ENCODE measurements at places on chromosomes 16 and 17.

GRCh38 chr16:28189245-28189644, 22.5 kb downstream of the XPO6 start:
- no peak for DNase-seq

GRCh38 chr17:54785643-54786268, 114.9 kb upstream of the TOM1L1 start:
- no peak for DNase-seq

DNA sequence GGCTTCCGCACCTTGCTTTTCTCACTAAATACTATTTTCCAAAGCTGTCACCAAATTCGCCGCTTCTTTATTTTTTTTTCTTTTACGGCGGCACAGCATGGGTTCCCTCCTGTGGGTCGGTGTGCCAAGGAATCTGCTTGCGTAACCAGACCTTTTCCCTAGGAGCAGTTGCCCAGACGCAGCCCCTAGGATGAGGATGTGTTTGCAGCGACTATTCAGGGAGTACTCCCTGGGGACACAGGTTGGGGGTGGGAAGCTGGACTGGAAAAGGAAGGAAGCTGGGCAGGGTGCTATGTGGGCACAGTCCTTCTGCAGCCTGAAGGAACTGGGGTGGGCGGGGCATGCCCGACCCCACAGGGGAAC, 49.0 kb upstream of the ZCCHC14 start:
- DNase-seq: no peak

- no peak for DNase-seq
Observed at GRCh38 chr17:78724999-78725398, 57.1 kb downstream of the CYTH1 start.

- no peak for DNase-seq
Observed at GRCh38 chr16:84124257-84125073, 7.7 kb upstream of the MBTPS1 start.

DNA sequence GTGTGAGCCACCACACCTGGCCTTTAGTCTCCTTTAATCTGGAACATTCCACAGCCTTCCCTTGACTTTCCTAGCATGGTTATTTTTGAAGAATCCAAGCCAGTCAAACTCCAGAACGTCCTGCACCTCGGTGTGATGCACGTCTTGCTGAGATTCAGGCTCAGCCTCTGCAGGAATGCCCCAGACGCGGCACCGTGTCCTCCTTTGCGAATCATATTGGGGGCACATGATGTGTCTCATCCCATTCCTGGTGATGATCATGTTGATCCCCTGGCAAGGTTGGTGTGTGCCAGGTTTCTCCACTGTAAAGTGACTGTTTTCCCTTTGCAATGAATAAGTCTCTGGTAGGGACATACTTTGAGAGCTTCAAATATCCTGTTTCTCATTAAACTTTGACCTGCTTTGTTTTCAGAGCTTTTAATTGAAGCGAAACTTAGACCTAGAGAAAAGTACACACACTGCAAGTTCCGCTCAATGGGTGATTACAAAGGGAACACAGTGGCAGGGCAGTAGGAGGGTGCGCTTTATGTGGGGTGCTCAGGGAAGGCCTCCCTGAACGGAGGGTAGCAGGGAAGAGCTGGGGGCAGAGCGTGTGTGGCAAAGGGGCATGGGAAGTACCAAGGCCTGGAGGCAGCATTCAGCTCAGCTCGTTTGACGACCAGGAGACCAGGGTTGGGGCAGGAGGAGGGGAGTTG, 9.6 kb upstream of the ATP2C2 start:
- no peak for DNase-seq

DNA sequence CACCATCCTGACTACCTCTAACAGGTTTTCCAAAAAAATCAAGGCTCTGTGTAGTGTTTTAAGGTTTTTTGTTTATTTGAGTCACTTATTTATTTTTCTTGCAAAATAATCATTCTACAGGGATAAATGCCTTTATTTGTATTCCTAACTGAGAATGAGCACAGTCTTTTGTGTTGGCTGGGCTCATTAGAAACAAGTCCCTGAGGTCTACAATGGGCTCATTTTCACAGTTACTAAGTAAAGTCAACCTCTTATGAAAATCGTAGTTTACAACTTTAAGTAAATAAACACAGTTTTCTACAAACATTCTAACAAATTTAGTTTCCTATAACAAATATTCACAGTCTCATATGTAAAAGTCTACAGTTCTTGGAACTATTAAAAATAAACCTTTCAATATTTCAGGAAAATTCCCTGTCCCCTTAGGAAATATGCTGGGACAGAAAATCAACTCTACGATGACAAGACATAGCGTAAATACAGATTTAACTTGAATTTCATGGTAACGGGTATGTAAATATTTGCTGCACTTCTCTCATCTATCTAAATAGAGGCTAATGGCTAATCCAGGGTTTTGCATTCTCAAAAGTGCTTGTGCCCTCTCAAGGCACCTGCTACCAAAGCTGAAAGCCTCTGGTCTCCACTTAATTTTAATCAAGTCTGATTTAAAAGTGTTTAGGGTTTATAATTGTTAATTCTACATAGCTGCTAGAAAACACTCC, 31.5 kb upstream of the CDH5 start:
- no peak for DNase-seq

DNA sequence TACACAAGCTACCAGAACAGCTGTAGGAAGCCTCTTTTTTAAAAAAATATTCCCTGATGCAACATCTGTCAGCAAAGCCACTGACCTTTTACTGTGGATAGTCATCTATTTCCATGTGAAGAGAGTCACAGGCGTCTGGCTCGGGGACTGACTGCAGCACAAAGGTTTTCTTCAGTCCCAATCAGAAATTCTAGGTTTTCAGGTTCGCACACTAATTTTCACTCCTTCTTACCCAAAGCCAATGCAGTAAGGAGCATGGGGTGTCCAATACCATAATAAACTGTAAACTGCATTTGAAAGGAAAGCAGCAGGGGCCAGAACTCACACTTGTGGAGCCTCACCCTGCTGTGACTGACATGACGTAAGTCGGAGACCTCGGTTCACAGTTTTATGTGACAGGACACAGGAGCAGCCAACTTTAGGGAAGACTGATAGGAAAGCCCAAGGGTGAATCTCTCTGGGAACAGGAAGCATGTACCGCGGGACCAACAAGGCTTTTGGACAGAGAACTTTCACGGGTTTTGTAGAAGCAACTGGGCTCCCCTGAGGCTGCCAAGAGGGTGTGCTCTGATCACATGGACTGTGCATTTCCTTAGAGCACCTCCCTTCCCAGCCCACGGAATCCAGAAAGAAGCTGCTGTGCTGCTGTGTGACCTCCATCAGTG, 9.1 kb upstream of the TMEM100 start:
- DNase-seq: no peak

DNA sequence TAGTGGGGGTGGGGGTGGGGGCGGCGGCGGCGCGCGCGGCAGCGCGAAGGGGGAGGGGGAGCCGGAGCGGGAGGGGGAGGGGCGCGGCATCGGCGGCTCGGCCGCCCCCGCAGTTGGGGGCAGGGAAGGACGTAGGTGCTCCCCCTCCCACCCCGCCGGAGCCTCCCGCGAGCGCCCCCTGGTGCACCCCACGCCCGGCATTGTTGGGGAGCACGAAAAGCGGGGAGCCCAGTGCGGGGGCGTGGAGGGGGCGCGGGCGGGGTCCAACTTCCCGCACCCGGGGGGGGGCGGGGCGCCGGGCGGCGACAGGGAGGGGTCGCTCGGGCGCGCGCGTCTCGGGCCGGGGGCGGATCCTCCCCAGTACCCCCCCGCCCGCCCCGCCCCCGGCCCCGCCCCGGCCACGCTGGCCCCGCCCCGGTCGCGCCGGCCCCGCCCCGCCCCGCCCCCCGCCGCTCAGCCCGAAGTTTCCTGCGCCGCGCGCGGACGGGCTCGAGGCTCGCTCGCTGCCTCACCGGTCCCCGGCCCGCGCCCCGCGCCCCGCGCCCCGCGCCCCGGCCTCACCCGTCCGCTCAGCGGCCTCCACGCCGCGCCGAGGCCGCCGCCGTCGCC, at the start of gene CACNA1H:
Gene CACNA1H, plus strand, starts transcription at position 456 of the 609 bp plus-strand sequence. CDS start 632 bp downstream, outside the sequence.
- DNase-seq: peak; percentile 58

DNA sequence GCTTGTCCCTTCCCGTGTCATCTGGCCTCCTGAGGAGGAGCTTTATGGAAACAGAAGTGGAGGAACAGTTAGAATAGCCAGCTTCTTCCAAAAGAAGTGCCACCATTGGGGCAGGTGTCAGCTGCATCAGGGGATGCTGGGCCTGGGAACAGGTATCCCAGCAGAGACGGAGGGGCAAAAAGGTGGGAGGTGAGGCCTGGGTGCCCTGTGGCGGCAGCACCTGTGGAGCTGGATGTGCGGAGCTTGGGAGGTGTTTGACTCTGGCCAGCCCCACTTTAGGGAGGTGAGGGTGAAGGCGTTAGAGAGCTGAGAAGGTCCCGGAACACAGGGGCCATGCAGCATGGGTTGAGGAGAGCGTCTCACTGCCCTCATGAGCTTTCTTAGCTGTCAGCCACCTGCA, 5.2 kb downstream of the SMCR8 start:
- no peak for DNase-seq

GRCh38 chr16:30757316-30757715, 4.5 kb downstream of the CFAP119 start:
- no peak for DNase-seq

DNA sequence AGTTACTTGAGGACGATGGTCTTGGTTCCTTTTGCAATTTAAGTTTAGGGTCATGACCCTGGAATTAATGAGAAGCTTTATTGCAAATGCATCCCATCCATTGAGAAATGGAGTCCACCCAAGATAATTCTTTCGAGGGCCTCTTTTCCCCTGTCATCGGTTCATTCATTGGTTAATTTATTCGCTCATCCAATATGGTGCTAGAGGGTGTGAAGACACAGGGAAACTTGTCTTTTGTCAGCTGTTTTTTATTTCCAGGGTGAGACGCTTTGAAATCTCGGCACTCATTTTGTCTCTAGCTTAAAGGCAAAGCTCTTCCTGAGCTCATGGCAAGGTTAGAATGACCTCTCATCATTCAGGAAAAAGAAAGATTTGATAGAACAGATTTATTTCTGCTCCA, 464.2 kb upstream of the EEF2KMT start:
- DNase-seq: no peak

GRCh38 chr17:14506364-14506763, 205.5 kb downstream of the HS3ST3B1 start:
- no peak for DNase-seq

DNA sequence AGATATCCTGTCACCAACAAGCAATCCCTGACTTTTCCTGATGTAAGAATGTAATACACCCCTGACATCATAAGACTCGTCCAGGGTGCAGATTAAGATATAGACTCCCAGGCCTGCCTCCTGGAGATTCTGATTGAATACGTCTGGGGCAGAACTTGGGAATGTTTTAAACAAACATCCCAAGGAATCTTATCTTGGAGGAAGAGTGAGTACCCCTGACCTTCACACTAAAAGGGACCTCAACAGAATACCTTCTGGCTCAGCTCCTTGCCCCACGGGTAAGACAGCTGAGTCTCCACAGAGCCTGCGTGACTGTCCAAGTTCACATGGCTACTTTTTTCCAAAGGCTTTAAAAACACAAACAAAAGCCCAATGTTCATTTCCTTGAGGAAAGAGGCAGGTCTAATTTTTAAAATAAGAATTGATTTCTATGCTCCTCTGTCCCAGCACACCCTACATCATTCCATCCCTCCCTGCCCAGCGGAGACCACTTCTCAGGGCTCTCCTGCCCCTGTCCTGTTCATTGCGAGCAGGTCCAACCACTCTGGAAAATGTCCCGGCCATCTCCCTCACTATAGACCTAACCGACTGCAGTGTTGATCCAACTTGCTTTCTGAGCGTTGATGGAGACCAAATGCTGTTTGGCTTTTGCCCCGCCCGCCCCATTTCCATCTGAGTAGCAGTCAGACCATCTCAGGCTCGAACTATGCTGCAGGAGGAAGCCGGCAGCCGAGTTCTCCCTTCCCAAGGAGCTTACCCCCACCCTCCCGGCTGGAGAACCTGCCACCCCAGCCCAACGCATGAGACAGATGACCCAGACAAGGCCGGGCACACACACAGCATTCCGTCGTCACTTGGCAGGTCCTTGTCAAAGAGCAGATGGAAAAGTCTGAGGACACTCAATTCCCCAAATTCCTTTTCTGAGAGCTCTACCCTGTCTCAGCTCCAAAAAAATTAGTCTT, 44.1 kb upstream of the MYH10 start:
- DNase-seq: no peak

- no peak for DNase-seq
Observed at GRCh38 chr16:8649829-8650554, 24.4 kb upstream of the ABAT start.

- DNase-seq: no peak
Observed at GRCh38 chr17:61088556-61088955, 311.1 kb upstream of the TBX2 start.

GRCh38 chr16:6027733-6028132, 930.1 kb upstream of the EEF2KMT start:
- no peak for DNase-seq

DNA sequence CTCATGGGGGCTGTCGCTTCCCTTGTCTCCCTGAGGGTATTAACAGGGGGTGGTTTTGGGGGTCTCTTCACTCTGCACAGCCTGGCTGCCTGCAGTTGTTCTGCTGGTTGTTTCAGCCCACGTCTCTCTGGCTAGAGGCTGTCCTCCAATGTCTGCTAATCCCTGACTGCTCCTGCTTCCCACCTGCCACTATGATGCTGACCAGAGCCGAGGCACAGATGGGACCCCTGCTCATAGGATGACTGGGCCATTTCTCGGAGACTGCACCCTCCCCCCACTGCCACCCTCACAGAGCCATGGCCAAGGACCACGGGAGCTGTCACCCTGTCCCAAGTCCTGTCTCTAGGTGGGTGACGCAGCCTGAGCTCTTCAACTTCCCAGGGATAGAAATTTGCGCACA, 1.6 kb upstream of the ACSF3 start:
- DNase-seq: no peak

- DNase-seq: peak; percentile 35
Observed at GRCh38 chr17:18314059-18314730, 599 bp downstream of the TOP3A start.

DNA sequence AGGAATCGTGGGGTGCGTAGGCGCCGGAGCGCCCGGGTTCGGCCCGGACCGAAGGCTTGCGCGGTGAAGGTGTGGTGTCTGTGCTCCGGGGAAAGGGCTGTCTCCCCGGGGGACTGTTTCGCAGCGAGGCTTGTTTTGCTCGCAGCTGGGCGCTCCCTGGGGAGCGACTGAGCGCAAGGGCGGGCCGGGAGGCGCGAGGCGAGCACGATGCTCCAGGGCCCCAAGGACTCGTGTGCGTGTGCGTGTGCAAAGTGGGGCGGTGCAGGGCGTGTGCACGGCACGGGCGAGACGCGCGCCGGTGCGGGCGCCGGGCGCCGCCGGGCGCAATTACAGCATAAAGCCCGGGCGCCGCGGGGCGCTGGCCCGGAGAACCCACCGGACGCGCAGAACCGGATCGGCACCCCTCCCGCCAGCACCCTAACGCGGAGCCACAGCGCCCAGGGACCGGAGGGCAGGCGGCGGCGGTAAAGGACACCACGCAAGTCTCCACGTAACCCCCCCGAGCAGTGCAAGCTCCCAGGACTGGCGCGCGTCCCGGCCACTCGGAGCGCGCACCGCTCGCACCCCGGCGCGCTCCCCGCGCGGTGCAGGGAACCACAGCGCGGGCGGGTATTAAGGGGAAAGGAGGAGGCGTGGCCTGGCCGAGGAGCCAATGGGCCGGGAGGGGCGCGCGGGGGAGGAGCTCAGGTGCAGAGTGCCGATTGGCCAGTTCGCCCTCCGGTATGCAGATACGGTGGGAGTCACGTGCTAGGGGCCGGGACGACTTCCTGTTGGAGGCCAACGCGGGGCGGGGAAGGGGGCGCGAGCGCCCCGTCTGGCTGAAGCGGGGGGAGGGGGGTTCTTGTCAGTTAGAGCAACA, at the start of gene TNRC6C:
Gene TNRC6C, plus strand, starts transcription at position 847 of the 859 bp plus-strand sequence. CDS start 45,504 bp downstream, outside the sequence.
- DNase-seq: peak; percentile 99

GRCh38 chr17:72556944-72557826, 436.4 kb downstream of the SOX9 start:
- DNase-seq: peak; percentile 75

Measured in activated T-cell treated with anti-CD3 and anti-CD28 coated beads, Interleukin-2, amount 50 U/mL, for 48 hours (primary cell).